ENCODE measurements at places on chromosomes 3 and 15.

DNA sequence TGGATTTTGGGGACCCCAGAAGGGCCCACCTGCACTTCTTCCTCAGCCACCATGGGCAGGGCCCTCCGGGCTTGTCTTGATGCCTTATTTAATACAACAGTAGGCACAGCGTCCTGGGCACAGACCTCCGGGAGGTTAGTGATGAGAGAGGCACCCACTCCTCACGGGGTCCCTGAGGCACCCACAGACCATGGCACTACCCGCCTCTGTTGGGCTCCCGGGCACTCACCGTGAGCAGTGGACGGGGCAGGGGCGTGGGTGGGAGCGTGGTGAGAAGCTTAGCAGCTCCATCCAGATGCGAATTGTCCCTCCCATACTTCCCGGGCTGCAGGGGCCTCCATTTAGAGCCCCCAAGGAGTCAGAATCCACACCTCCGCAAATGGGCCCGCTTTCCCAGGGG is 317 bp upstream of the MESP2 start:
- DNase-seq, result no peak

- DNase-seq, result no peak
Measured at GRCh38 chr3:30986551-30986950, 92.1 kb upstream of the GADL1 start.

DNA sequence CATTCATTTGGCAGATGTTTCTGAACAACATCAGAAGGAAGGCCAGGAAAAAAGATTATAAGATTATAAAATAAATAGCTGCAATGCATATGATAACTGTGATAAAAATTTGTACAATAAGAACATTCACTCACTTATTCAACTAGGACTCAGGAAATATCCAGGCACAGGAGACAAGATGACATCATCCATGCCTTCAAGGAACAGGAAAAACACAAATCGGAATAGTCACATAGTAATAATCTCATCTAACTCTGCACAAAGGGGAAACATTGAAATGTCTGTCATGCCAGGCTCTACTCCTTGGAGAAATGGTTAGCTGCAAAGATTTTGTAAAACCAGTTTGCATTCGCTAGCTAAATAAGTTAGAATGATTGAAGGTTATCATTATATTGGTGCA is 233.5 kb upstream of the AGTR1 start:
- no peak for DNase-seq

DNA sequence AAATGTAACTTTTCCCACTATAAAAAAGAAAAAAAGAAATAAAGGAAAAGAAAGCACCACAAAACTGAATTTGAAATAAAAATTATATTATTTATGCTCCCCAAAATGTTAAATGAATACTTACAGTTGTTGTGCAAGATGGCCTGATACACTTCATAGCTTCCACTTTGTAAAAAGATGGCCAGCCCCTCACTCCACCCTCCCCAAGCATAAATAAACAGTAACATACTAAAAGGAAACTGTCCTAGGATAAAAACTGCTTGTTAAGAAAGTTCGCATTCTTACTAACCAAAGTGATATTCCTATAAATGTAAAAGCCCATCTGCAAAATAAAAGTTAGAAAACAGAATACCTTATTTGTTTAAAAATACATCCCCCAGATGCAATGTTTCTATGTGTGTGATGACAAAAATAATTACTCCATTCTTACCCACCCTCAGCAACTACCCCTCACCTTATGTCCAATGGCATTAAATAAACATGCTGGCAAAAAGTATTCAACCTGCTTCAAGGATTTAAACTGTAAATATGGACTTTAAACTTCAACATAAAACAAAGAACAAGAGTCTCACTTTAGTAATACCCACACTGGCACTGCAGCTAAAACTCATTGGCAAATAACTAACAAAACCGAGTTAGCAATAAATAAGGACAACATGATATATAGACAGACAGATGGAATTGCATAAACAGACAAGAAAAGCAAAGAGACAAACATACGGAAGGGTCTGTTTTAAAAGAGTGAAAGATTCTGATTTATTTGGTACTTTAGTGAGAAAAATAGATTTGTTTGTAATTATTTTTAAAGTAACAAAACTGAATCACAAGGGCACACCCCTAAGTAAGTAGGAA is 47.7 kb downstream of the ZBTB20 start:
- no peak for DNase-seq

GRCh38 chr15:64530918-64531317 is 70.5 kb downstream of the ZNF609 start:
- DNase-seq, result no peak

GRCh38 chr3:194503081-194503531 is 16.3 kb upstream of the ATP13A3 start:
- no peak for DNase-seq

GRCh38 chr3:124469555-124469954 is 260.7 kb upstream of the UMPS start:
- no peak for DNase-seq

DNA sequence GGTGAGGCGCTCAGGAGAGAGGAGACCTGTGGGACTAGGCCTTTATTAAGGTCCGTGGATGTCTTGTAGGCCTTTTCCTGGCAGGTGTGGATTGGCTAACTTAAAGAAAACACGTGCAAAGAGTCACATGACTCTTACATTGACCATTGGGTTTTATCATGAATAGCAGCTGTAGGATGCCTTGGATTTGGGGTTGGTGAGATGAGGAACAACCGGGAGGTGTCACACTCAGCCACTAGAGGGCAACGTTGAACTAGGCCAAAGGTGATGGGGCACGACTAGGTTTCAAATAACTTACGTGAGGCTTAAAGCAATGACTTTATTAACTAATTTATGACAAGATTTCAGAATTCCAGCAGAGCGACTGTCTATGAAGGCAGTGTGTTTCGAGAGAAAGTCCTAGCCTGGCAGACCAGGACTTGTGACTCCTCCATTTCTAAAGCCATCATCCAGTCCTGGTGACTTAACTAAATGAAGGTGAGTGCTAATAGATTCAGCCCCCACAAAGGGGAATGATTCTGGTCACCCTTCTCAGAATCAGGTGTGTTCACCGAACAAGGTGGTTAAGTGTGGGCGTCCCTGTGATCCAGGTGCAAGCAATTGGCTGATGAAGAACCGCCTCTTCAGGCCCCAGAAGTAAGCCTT is 345.6 kb downstream of the MCTP2 start:
- peak; percentile 46 for DNase-seq

DNA sequence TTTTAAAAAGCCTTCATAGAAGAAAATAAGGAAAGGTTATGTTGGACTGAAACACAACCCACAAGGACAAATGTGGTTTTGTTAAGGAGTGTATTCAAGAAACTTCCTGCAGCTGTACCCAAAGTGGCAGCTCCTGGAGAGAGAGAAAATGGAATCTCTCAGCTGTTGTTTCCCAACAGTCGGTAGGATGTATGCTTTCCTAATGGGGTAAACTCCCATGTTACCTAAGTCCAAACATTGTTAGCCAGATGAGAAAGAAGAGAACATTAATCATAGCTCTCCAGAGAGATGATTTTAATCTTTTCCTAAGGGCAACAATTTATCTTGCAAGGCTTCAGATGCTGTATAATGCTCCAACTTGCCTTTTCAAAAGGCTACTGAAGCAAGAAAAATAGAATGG is 22.6 kb upstream of the TEX9 start:
- DNase-seq, result no peak

DNA sequence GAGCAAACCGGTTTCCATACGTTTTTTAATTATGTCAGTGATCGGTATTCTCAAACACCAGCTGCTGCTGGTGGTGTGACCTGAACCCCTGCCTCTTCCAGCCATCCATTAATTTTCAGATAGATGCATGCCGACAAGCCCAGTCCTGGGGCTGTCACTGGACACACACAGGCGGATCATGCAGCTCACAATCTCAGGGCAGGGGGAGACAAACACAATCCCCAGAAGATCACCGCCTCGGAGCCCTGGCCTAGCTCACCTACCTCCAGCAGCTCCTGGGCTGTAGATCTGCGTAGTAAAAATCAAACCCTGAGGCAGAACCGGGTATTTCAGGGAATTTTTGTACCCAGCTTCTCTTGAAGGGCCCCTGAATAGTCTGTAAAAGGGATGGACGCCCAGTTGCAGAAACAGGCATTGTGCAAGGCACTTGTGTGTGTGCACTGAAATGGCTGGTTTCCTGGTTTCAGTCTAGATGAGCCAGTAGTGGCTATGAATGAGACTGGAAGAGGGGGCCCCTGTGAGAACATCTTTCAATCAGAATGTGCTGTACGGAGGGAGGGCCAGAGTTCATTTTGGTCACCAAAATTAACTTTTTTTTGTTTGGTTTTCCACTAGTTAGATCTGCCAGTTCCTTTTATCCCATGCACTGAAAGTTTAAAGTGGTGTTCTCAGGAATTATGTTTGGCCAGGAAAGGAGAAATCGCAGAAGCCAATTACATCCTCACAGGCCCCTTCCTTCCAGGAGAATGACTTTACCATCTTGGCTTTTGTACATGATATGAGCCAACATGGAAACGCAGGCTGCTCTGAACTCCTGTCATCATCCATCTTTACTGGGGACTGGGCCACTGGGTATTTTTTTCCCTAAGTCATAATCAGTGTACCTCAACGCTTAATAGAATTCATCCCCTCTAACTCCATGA is 55.0 kb upstream of the RPL32 start:
- no peak for DNase-seq

DNA sequence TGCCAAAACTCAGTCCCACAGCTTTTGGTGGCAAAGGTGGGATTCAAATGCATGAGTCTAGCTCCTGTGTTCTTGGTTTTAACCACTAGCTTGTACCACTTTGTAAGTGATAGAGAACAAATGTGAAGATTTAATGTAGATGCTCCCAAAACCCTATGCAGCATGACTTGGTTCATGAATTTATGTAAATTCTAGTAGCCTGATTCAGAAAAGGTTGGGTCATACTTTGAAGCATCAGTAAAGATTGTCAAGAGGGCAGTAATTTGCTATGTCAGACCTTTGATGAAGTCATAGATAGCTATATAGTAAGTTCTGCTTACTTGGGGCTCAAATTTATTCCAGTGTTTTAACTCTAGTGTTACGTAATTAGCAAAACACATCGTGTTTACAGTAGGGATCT is 75.6 kb downstream of the VPS8 start:
- DNase-seq, result no peak

DNA sequence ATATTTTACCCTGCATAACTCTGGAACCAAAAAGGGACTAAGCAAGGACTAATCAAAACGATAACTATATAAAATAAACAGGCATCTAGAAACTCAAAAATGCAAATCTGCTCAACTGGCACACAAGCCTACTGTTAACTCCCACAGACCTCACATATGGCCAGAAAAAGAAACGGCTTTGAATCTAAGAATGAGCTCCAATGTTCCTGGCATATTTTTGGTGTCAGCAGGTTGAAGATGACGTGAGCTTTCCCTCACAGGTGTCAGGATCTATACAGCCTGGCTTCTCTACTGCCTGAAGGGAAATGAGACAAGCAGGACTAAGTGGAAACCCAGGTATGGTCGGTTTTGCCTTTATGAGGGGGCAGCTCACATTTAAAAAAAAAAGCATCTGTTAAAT is 120.1 kb upstream of the SPATA12 start:
- no peak for DNase-seq

- no peak for DNase-seq
Measured at GRCh38 chr15:98581715-98582114, 66.6 kb upstream of the IGF1R start.

- DNase-seq, result no peak
Measured at GRCh38 chr3:107432013-107432515, 54.8 kb downstream of the CCDC54 start.

DNA sequence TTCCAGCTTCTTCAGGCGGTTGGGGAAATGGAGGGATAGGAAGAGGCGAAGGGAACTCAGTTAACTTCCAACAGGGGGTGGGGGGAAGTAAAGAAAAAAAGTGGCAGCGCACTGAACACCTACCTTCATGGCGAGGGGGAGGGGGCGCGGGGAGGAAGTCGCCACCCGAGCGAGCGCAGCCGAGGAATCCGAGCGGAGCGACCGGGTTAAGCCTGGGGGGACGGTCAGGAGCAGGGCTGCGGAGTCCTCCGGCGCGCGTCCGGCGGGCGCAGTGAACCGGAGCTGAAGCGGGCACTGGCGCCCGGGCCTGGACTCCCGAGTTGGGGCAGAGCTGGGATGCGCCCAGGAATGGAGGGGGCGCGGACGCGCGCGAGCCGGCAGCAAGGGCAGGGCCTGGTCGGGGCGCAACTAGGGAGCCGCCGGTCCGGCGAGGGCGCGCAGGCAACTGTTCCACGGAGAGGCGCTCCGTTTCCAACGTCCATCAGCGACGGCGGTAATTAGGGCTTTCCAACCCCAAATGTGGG is at the start of gene WNT5A:
TSS of gene WNT5A (minus strand) at position 450 of the 524 bp plus-strand sequence. CDS start at position 129, 321 bp downstream.
- no peak for DNase-seq

GRCh38 chr3:25474052-25474451 is 46.0 kb downstream of the RARB start:
- DNase-seq, result no peak

- DNase-seq, result no peak
Measured at GRCh38 chr15:30943654-30944335, 40.1 kb downstream of the FAN1 start.

DNA sequence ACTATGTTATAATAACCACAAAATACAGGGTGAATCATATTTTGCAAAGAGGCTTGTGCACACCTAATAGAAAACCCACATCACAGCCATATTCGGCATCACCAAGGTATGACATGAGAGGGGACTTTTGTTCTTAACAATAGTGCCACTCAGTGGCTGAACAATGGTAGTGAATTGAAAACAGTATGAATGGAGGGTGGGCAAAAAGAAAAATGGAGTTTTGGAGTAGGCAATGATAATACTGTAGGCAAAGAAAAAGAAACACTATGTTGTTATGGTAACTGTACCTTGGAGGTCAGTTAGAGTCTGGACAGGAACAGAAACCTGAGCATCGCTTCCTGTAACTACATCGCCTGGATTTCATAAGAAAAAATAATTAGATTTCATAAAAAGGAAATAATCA is 348.6 kb downstream of the PLCL2 start:
- peak; percentile 39 for DNase-seq

DNA sequence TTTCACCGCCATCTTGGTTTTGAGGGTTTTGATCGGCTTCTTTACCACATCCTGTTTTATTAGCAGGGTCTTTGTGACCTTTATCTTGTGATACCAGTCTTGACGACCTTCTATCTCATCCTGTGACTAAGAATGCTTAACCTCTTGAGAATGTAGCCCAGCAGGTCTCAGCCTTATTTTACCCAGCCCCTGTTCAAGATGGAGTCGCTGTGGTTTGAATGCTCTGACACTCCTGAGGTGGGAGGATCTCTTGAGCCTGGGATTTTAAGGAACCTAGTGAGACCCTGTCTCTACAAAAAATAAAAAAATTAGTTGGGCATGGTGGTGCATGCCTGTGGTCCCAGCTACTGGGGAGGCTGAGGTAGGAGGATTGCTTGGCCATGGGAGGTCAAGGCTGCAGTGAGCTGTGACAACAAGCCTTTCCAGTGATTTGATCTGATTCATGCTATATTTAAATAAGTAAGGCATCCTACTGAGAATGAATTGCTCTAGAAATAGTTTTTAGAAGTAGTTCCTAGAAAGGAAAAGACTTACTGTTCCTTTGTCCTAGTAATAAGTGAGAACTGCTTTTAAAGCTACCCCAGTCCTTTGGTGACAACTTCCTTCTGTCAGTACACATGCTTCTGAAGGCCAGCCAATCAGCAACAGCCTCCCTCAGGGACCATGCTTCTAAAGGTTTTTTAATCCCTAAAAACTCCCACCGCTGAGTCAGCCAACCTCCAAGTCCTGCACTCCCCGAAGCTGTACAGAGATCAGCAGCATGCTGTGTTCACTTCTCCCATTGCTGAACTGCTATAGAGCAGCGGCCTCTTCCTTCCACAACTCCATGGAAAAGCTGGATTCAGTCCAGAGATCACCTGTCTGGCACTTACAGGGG is 9.1 kb upstream of the CEMIP start:
- DNase-seq, result no peak

GRCh38 chr3:134052370-134052769 is 22.6 kb upstream of the SLCO2A1 start:
- DNase-seq, result no peak

All from activated T-cell treated with anti-CD3 and anti-CD28 coated beads, Interleukin-2, amount 50 U/mL, for 72 hours (primary cell).